CD4-positive, alpha-beta T cell treated with Interleukin-4 for 1 hour (primary cell): ENCODE measurements at places on chromosomes 4 and X.

DNA sequence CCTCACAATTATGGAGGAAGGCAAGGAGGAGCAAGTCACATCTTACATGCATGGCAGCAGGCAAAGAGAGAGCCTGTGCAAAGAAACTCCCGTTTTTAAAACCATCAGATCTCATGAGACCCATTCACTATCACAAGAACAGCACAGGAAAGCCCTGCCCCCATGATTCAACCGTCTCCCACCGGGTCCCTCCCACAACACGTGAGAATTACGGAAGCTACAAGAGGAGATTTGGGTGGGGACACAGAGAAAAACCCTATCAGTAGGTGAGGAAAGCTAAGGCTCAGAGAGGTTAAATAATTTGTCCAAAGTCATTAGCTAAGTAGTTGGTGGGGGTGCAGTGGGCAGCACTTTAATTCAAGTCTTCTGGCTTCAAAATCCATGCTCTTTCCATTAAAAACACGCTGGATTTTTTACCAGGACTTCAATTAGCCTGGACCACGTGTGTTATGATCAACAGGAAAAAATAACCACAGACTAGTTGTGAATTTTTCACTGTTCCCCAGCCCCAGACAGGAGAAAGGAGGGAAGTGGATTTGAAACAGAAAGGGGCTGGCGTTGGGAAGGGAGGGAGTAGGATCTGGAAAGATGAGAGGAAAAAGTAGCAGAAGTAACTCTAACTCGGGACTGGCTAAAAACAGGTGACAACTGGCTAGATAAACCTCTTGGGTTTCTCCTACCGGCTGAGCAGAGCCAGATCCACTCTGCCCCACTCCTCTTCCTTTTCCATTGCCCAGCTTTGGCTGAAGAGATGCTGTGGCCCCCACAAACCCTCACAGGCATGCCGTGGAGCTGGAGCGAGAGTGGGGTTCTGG is 986 bp downstream of the MTMR8 start:
- DNase-seq: no peak

- no peak for DNase-seq
Observed at GRCh38 chr4:125985856-125986255, 671.1 kb downstream of the FAT4 start.

- no peak for DNase-seq
Observed at GRCh38 chr4:24582235-24582832, 2.0 kb downstream of the DHX15 start.

GRCh38 chr4:72954811-72955210 is 114.7 kb downstream of the COX18 start:
- DNase-seq: no peak

DNA sequence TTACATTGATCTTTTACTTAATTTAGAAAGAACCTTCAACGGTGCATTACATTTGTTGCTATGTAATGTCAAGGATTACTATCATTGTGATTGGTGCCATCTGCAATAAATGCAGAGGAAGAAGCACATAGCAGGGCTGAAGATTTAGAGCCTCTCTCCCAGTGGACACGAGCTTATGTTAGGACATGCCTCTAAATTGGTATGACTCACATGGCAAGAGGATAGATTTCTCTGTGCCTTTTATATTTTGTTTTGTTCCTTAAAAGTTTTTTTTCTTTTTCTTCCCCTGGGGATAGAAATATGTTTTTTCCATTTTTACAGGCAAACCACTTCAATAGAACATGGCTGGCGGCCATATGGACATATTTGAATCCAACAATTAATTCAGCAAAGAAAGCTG is 205.0 kb upstream of the HAND2 start:
- DNase-seq: no peak

GRCh38 chr4:129098531-129099001 is 2.6 kb downstream of the C4orf33 start:
- DNase-seq: no peak

- no peak for DNase-seq
Observed at GRCh38 chr4:162323919-162324318, 160.1 kb upstream of the FSTL5 start.

DNA sequence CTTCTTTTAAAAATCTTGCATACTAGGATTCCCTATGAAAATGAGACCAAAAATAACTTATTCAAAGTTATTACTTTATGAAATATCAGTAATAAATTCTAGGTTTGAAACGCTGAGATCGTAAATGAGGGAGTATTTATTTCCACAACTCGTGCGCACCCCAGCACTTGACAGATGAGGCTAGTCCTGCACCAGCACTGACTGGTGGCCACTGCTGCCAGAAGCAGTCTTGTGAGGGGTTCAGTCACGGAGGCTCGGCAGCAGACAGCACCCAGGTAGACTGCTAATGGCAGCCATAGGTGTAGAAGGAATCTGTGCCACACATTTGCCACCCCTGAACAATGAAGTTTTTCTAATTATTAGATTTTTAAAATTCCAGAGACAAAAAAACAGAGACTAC is 248.7 kb downstream of the CAMK2D start:
- DNase-seq: no peak

GRCh38 chrX:12758291-12758690 is 32.9 kb upstream of the PRPS2 start:
- DNase-seq: no peak

- peak; percentile 49 for DNase-seq
Observed at GRCh38 chr4:13656569-13657405, 29.3 kb upstream of the BOD1L1 start.

- no peak for DNase-seq
Observed at GRCh38 chrX:24305905-24306304, 8.0 kb downstream of the SUPT20HL2 start.

DNA sequence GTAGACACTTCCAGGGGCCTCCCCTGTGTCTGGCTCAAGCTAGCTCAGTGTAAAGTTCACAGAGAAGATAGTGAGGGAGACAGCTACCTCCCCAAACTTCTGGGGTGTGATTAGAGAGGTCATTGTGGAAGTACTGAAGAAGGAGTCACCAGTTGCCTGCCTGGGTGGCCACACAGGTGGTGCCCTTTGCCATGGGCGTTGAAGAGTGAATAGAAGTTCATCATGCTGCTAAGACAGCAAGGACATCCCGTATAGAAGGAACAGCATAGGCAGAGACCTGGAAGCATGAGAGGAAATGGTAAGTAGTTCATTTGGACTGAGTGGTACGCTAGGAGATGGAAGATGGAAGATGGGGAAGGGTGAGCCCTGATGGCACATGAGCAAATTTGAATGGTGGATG is 110.1 kb downstream of the PJA1 start:
- no peak for DNase-seq

- peak; percentile 36 for DNase-seq
Observed at GRCh38 chrX:134908356-134908755, 82.4 kb upstream of the SMIM10 start.

DNA sequence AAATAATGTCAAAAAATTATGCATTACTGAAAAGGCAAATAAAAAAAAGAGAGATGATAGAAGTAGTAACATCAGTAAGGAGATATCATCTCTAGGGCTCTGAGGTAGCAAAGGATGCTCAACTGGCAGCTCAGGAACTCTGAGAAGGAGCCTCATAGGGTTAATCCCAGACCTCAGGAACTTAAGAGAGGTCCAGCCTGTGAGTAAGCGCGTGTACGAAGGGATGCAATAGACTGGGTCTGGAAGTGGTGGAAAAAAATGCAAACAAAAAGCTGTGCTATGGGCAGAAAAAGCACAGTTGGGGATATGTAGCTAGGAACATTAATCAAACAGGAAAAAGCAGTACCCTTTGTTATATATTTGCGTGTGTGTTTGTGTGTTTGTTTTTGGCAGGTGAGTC is 282.0 kb downstream of the GALNTL6 start:
- DNase-seq: no peak

GRCh38 chr4:114036426-114036825 is 57.0 kb upstream of the ARSJ start:
- DNase-seq: no peak

GRCh38 chr4:184824081-184824775 is 1.5 kb downstream of the ACSL1 start:
- peak; percentile 23 for DNase-seq

GRCh38 chr4:183229397-183229796 is 90.7 kb downstream of the CLDN22 start:
- DNase-seq: no peak

GRCh38 chr4:26061248-26061986 is 147.4 kb downstream of the SMIM20 start:
- DNase-seq: peak; percentile 31

GRCh38 chr4:92182736-92183407 is 120.9 kb upstream of the GRID2 start:
- no peak for DNase-seq

DNA sequence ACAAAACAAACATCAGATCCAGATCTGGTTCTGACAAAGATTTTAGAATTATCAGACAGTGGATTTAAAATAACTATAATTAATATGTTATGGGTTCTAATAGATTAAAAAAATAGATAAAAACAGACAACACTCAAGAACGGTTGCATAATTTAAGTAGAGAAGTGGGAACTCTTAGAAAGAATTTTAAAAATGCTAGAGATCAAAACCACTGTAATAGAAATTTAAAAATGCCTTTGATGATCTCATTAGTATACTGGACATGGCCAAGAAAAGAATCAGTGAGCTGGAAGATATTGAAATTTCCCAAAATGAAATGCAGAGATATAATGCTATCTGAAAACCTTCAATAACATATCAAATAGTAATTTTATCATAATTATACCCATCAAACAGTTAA is 28.3 kb upstream of the DYNLT3 start:
- DNase-seq: no peak

DNA sequence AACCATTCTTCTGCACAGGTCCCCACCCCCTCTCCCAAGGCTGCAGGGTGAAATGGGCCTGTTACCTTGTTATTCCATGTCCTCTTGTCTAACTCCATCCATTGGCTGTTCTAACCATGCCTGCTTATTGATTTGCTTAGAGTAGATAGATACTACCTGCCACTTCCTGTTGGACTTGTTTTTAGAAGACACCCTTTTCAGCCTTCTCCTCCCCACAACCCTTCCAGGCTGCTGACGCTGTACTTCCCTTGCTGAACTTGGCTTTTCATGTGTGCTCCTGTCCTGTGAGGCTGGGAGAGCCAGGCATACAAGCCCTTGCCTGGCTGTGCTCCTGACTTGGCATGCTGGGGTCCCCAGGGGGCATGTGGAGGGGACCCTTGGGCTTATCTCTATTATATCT is 81.9 kb downstream of the AASDH start:
- DNase-seq: no peak

DNA sequence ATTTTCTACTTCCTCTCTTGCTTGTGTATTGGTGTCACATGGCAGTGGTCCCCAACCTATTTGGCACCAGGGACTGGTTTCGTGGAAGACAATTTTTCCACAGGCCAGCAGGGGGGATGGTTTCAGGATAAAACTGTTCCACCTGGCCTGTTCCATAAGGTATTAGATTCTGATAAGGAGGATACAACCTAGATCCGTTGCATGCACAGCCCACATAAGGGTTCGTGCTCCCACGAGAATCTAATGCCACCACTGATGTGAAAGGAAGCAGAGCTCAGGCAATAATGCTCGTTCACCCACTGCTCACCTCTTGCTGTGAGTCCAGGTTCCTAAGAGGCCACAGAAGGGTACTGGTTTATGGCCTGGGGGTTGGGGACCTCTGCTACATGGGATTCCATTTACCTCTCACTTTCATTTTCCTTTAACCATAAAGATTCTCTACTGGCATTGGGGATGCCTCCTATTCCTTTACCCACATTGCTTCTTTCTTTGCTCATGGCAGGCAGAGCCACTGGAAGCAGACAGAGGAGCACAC is 38.1 kb downstream of the SEC31A start:
- DNase-seq: no peak

DNA sequence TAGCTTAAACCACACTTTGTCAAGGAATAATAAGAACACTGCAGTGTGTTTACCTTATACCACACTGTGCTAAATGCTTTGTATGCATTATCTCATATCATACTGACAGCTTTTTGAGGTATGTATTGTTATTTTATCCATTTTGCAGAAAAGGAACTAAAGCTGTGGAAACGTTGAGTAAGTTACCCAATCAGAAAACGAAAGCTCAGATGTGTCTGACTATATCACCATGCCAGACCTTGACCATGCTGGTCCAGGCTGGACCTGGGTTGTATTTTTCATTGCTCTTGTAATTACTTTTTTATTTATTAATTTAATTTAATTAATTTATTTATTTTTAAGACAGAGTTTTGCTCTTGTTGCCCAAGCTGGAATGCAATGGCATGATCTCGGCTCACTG is 2.1 kb downstream of the HSD17B11 start:
- DNase-seq: no peak

DNA sequence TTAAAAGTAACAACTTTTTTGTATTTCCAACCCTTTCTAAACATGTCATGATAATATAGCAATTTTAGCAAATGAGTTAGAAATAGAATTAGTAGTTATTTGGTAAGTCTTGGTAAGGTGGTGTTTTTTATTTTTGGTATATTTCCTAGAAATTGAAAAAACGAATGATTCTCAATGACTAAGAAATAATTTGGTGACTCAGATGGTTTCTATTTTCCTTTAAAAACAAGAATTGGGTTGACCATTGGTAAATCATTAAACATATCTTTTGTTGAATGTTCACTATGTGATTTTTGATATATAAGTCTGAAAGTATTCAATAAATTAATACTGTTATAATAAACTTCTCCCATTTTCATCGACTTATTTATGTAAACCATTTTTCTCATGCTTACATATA is 206.2 kb upstream of the BANK1 start:
- no peak for DNase-seq

DNA sequence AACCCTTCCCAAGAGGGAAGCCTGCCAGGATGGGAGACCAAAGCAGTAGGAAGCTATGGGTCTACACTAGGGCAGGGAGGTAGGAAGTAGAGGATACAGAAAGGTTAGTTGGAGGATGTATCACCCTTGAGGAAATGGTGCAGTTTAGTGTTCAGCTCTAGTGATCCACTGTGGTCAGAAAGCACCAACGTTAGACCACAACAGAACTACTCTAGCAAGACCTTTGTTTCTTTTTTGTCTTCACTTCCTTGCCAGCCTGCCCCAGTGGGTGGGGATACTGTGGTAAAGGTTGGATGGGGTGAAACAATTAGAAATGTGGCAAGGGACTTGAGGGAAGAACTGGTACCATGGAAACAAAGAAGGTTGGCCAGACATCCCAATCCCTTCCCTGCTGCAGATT is 83.3 kb downstream of the DDIT4L start:
- peak; percentile 28 for DNase-seq

DNA sequence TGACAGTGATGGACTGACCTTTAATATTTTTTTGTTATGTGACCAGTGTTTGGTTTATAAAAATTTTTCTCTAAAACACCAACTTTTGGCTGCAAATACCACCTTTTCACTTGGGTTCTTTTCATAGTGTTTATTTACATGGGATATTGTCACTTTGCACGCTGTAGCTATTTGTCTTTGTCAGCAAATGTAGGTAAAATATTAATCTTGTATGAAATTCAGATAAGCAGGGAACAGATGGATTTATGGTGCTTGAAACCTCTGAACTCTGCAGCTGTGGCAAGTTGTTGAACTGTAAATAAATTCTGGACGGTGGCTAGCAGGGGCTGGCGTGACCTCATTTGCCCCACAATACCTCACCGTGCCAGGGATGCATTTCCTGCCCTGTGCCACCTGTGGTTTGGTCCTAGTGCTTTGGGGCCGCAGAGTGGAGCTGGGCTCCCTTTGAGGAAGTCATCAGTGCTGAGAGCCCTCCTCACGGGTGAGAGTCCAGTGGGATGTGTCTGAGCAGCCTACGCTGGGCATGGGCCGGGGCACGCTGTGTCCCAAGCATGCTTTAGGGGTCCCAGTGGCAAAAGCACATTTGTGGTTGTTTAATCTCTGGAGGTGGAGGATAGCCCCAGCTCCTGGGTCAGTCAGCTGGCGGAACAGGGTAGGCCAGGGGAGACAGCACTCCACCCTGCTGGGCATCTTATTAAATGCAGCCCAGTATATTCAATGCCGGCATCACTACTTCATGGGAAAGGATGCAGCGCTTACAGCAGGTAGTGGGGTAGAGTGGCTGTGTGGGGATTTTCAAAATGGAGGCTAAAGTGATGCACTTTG is 108.6 kb downstream of the TBL1X start:
- no peak for DNase-seq
